ENCODE measurements at places on chromosomes 2 and 18. TPM values are rescaled to one million over a fixed set of nuclear protein-coding genes. Genes with fewer than 3 reads are reported as not detected.

Gene CHN1
- total RNA-seq, result 1.2 TPM

Gene RIT2
- total RNA-seq, result not detected

Gene C2orf80
- not detected for total RNA-seq

Gene MEX3C
- 84.9 TPM for total RNA-seq

Gene FOSL2
- total RNA-seq, result 118 TPM

Gene CDK15
- total RNA-seq, result 8.5 TPM

Gene GPBAR1
- total RNA-seq, result 1.2 TPM

Gene GLI2
- 0.39 TPM for total RNA-seq

Gene PJVK
- 5.1 TPM for total RNA-seq

Gene RPRM
- not detected for total RNA-seq

Gene FAM237A
- not detected for total RNA-seq

Gene ERFE
- total RNA-seq, result not detected

Gene GPAT2
- total RNA-seq, result 1.2 TPM

Gene LRRC30
- total RNA-seq, result not detected

Gene ARHGEF4
- 5.9 TPM for total RNA-seq

Gene RETSAT
- 19.6 TPM for total RNA-seq

Gene TUBA3E
- 0.22 TPM for total RNA-seq

Gene PROC
- total RNA-seq, result 2.5 TPM

Gene SERPINB12
- total RNA-seq, result not detected

Gene SERPINB10
- not detected for total RNA-seq

Gene PLGLB2
- 0.76 TPM for total RNA-seq

Gene MFSD2B
- not detected for total RNA-seq

Gene TCF7L1
- total RNA-seq, result 0.33 TPM

Gene IL36B
- not detected for total RNA-seq

Gene CEP192
- total RNA-seq, result 30.6 TPM

Gene TMEM214
- total RNA-seq, result 78.1 TPM

Gene ALPP
- total RNA-seq, result 19.2 TPM

Gene RND3
- 111 TPM for total RNA-seq

Gene SLC5A7
- total RNA-seq, result not detected

Gene ADCY3
- total RNA-seq, result 34.2 TPM

Gene NCKAP5
- total RNA-seq, result 0.79 TPM

Gene SCG2
- 0.33 TPM for total RNA-seq

Gene NAT8
- not detected for total RNA-seq

Gene SKOR2
- not detected for total RNA-seq

Gene CTLA4
- not detected for total RNA-seq

Gene RAB17
- total RNA-seq, result under 0.01 TPM

Gene PPP1R1C
- total RNA-seq, result 5.5 TPM

Gene SLC39A6
- 54.3 TPM for total RNA-seq

Gene IL36A
- total RNA-seq, result not detected

Gene MAP3K2
- total RNA-seq, result 47.1 TPM

Gene DPYSL5
- total RNA-seq, result not detected

Gene LHCGR
- total RNA-seq, result not detected

Gene GYPC
- total RNA-seq, result 207 TPM

Gene FSIP2
- 2.6 TPM for total RNA-seq

Gene TP53I3
- total RNA-seq, result 171 TPM

Gene RBM43
- total RNA-seq, result 4.3 TPM

Gene RAMP1
- total RNA-seq, result 2.4 TPM

Gene LYG2
- total RNA-seq, result not detected
